Activated naive CD8-positive, alpha-beta T cell treated with anti-CD3 and anti-CD28 coated beads, Interleukin-2, amount 50 U/mL, for 16 hours (primary cell): ENCODE measurements at places on chromosomes 11 and 22.

- DNase-seq, result no peak
These were observed 8.0 kb downstream of the MYO7A start for GRCh38 chr11:77136074-77136473.

GRCh38 chr11:129384415-129384814 is 8.8 kb downstream of the BARX2 start:
- no peak for DNase-seq

- no peak for DNase-seq
These were observed 60.6 kb upstream of the PPP6R3 start for GRCh38 chr11:68399916-68400315.

- DNase-seq, result no peak
These were observed 3.7 kb downstream of the ACAD8 start for GRCh38 chr11:134257101-134257500.

- no peak for DNase-seq
These were observed 19.9 kb downstream of the INCENP start for GRCh38 chr11:62143727-62144126.

- no peak for DNase-seq
These were observed 1087.5 kb downstream of the BRD1 start for GRCh38 chr22:48740086-48740730.

DNA sequence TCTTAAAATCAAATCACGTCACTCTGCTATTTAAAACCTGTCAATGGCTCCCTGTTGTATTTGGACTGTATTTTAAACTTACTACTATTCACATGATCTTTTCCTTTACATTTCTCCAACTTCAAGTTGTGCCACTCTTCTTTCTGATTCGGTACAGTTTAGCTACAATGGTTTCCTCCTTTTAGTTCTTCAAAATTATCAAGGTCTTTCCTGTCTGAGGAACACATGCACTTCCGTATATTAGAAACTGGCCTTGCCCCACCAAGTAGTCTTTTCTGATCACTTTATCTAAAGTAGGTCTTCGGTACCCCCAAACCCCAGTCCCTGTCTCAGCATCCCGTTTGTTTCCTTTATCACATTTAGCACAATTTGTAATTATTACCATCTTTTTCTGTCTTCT is 81.8 kb downstream of the MTMR3 start:
- DNase-seq, result no peak

- no peak for DNase-seq
These were observed 48.7 kb upstream of the ARFGAP3 start for GRCh38 chr22:42905702-42906183.

GRCh38 chr11:31521497-31522150 is 12.1 kb downstream of the ELP4 start:
- no peak for DNase-seq

DNA sequence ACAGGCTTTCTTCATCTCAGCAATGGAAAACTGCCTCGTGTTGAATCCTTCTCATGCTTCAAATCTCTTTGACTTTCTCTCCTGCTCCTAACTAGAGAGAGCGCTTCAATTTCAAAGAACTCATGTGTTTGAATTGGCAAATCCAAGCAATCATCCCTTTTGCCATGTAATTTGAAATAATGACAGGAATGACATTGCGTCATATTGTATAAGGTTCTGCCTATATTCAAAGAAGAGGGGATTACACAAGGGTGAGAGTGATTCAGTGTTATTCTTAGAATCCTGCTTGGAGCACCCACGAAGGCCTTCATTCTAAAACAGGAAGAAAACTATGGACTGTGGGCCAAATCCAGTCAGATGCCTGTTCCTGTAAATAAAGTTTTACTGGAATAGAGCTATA is 720.6 kb downstream of the JRKL start:
- DNase-seq, result no peak

DNA sequence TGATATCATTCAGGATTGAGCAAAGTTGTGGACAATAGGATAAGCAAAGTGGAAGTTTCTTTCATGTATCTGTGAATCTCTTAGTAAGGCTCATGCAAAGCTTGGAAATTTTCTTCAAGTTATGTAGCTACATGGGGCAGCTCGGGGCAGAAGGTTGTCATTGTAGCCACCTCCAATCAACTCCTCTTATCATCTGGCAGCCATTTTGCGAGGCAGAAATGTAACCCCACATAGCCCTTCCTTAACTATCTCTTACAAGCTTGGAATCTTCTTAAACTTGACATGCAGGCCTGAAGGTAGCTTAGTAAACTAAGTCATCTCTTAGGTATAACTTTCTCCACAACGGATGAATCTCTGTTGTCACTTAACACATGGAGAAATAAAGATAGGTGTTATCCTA is 392.8 kb downstream of the AASDHPPT start:
- DNase-seq, result no peak

GRCh38 chr22:43814264-43814663 is 2.2 kb upstream of the EFCAB6 start:
- DNase-seq, result no peak

DNA sequence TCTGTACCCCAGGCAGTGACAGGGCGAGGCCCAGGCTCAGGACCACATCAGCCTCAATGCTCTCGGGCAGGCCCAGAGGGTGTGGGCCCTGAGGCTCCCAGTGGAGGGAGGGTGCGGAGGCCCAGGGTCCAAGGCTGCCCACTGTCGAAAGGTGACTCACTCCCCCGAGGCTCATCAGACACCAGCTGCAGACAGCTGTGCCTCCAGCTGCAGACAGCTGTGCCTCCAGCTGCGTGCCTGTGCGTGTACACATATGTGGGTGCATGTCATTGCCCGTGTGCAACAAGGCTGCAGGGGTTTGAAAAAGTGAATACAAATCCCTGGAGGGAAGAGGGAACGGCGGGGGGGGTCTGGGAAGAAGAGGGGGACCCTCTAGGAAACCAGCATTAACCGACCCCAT is 134.3 kb downstream of the BRD1 start:
- DNase-seq, result no peak
